Activated CD8-positive, alpha-beta T cell treated with anti-CD3 and anti-CD28 coated beads, Interleukin-2, amount 10 ng/mL, durations not matched to agents 7 days and 5 days (primary cell): ENCODE measurements at places on chromosomes 6 and 20. TPM values are rescaled to one million over a fixed set of nuclear protein-coding genes. Genes with fewer than 3 reads are reported as not detected.

DNA sequence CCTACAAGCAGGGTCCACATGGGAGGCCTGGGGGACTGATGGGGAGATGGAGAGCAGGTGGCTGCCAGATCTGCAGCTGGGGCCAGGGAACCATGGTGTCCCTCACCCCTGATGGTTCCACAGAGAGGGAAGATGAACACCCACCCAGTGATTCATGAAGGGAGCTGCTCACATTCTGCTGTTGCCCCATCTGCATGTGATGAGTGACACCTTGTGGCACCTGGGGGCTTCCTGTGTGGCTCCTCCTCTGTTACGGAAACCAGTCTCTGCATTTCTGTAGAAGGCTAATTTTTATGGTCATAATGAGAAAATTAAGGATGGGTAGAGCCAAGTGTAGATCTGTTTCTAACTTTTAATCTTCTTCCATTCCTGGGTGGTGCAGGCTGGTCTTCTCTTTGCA lies 217.1 kb downstream of the SMOC2 start:
- no peaks in the 10 kb centered on the region for H3K27me3 ChIP-seq
- H3K36me3 ChIP-seq: no peaks in the 10 kb centered on the region
- H3K4me3 ChIP-seq: no peak overlapping the region
- H3K27ac ChIP-seq: no peak overlapping the region

Gene BEND6
- not detected for total RNA-seq

- H3K27ac ChIP-seq: no peak overlapping the region
- H3K27me3 ChIP-seq: no peaks in the 10 kb centered on the region
- H3K4me1 ChIP-seq: peaks cover 18% of the 10 kb centered on the region
- H3K4me3 ChIP-seq: no peak overlapping the region
- DNase-seq: no peak
- H3K36me3 ChIP-seq: no peaks in the 10 kb centered on the region
Observed at GRCh38 chr20:53389516-53390300, 203.9 kb downstream of the ZNF217 start.

DNA sequence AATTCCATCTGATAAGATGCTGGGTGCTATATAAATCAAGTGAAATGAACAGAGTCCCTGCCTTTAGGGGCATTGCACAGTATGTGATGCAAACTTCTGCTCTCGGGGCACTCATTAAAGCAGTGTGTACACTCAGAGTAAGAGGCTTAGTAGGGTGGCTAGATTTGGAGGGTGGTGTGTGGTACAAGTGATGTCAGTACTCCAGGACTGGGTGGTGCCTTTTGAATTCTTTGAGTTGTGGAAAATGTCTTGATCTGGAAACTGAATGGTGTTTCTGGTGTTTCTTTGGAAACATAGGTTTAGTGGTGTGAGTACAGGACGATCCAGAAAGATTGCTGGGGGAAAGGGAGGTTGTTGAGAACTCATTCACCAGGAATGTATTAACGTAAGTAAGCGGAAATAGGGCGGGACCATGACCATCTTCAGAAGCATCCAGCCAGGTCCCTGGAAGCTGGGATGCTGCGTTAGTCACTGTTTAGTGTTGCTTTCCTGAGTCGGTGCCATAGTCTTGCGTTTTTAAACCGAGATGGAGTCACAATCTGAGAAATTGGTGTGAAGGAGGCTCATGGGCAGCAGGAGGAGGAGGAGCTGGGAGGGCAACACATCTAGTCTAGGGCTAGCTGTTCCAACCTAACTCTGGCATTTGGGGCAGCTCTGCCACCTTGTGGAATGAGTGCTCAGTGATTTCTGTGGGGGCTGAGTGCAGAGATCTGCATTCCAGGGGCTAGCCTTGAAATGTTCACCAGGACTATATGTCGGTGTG lies 70.3 kb downstream of the SCAND1 start:
- no peak overlapping the region for H3K27ac ChIP-seq
- DNase-seq: peak; percentile 74
- H3K4me1 ChIP-seq: peaks cover 9% of the 10 kb centered on the region
- peaks cover 10% of the 10 kb centered on the region for H3K36me3 ChIP-seq

DNA sequence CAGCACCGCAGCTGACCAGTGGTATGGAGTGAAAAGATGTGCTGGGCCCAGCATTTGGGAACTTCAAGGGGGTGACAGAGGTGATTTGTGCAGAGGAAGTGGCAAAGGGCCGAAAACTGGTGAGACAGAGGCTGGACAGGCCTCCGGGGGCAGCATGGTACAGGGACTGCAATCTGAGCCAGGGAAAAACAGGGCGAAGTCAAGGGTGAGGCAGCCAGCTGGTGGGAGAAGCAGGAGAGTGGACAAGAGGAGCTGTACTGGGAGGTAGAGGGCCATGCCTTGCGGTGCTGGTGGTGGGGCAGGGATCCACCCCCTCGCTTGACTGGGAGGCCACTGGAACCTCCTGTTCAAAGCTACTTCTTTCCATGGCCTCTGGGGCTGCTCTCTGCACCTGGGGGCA lies 7.3 kb upstream of the GFRA4 start:
- H3K4me1 ChIP-seq: peaks cover 27% of the 10 kb centered on the region
- no peaks in the 10 kb centered on the region for H3K36me3 ChIP-seq
- no peak overlapping the region for H3K4me3 ChIP-seq
- H3K27ac ChIP-seq: no peak overlapping the region
- DNase-seq: no peak
- H3K27me3 ChIP-seq: peaks cover 66% of the 10 kb centered on the region

DNA sequence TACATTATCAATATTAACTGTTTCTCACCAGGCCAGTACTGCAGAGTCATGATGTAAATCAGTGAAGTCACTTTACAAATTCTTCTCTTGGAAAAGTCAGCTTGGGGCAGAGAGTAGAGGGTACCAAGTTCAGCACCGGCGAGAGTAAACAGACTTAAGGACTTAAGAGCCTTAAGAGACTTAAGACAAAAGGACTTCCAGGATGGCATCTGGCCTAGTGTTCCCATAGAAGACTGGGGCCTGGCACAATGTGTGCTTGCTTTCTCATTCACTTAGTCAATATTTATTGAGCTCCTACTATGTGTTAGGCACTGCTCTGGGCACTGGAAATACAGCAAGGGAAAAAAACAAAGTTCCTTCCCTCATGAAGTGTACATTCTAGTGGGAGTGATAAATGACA lies 1.4 kb upstream of the SNPH start:
- peaks cover 11% of the 10 kb centered on the region for H3K36me3 ChIP-seq
- H3K4me1 ChIP-seq: peaks cover 38% of the 10 kb centered on the region
- H3K27ac ChIP-seq: no peak overlapping the region
- H3K4me3 ChIP-seq: no peak overlapping the region
- H3K27me3 ChIP-seq: no peaks in the 10 kb centered on the region

Gene VIP
- total RNA-seq: not detected

GRCh38 chr6:15331629-15332251 lies 85.9 kb downstream of the JARID2 start:
- H3K27me3 ChIP-seq: no peaks in the 10 kb centered on the region
- peaks cover 79% of the 10 kb centered on the region for H3K4me1 ChIP-seq
- peak overlapping the region; percentile 82 for H3K27ac ChIP-seq
- H3K36me3 ChIP-seq: peaks cover 17% of the 10 kb centered on the region
- DNase-seq: no peak

DNA sequence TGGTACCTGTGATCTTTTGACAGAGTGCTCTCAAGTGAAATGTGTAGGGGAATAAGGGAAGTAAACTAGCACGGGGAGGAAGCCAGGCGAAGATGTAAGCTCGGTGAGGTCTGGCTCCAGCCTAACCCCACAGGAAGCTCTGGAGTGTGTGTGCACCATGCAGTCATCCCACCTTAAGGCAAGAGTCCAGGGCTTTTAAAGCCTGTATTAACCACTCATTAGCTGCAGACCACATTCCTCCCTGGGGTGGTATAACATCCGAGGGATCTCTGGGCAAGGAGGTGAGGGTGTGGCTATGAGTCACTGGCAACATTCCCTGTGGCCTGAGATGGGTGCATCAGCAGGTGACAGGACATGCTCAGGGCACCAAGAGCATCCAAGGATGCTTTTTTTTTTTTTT lies 12.5 kb upstream of the RANBP9 start:
- H3K4me1 ChIP-seq: peaks cover 28% of the 10 kb centered on the region
- no peaks in the 10 kb centered on the region for H3K27me3 ChIP-seq
- H3K36me3 ChIP-seq: no peaks in the 10 kb centered on the region
- H3K27ac ChIP-seq: peak overlapping the region; percentile 30
- no peak for DNase-seq
- H3K4me3 ChIP-seq: no peak overlapping the region

DNA sequence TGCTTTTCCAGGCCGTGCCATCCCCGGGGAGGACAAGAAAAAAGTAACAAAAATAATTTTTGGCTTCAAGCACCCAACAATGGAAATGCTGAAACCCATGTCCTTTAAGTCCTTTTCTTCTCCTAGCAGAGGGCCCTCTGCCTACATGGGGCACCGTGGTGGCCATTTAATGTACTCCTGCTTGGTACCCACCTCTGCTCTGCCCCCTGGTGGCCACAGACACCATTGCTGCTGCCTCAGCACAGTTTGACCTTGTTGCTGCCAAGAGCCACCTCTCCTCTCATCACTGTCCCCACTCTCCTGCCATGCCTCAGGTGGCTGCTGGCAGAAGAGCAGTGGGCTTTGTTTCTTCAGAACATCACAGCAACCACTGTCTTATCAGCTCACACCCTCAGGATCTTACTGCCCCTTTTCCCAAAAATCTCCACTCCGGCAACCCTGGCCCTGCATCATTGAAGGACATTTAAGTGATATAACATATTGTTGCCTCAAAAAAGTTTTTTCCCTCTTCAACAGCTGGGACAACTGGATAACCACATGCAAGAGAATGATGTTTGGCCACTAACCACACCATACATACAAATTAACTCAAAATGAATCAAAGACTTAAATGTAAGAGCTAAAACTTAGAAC lies 12.9 kb upstream of the ARMC2 start:
- no peak overlapping the region for H3K4me3 ChIP-seq
- peaks cover 45% of the 10 kb centered on the region for H3K4me1 ChIP-seq
- DNase-seq: peak; percentile 91
- H3K36me3 ChIP-seq: no peaks in the 10 kb centered on the region
- peaks cover 14% of the 10 kb centered on the region for H3K27me3 ChIP-seq

DNA sequence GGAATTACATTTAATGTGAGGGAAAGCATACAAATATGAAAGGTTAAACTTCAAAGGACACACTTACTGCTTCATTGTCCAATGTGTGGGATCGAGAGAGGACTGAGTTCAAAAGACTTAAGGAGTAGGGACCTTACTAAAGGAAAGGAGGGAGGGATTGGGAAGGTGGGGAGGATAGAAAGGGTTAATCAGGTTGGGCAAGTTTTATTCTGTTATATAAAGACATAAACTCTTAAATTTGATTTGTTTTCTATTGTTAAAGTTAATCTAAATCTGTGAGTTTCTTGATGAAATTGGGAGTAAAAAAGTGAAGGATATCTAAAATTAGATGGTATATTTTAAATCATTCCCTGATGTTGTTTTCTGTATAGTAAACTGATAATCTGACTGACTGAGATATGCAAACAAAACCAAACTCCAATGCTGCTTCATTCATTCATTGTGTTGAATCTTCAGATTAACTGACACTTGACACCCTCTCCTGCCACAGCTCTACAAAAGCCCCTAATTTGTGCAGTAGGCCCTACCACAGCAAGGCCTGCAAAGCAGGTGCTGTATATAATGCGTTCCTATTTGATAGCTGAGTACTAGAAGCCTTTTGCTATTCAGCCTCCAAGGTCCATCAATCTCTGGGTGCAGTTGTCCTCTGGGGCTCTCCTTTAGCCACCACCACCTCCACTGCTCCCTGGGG lies 1.3 kb upstream of the UBE2J1 start:
- peaks cover 20% of the 10 kb centered on the region for H3K36me3 ChIP-seq
- peaks cover 76% of the 10 kb centered on the region for H3K4me1 ChIP-seq
- DNase-seq: no peak
- H3K27me3 ChIP-seq: no peaks in the 10 kb centered on the region
